ENCODE measurements at places on chromosomes 2 and 18. TPM values are rescaled to one million over a fixed set of nuclear protein-coding genes. Genes with fewer than 3 reads are reported as not detected.

Gene SP9
- not detected for total RNA-seq

- no peak for DNase-seq
These were observed 40.4 kb upstream of the SLC25A52 start for GRCh38 chr18:31801078-31801477.

Gene SLC4A1AP
- total RNA-seq, result 39.1 TPM

DNA sequence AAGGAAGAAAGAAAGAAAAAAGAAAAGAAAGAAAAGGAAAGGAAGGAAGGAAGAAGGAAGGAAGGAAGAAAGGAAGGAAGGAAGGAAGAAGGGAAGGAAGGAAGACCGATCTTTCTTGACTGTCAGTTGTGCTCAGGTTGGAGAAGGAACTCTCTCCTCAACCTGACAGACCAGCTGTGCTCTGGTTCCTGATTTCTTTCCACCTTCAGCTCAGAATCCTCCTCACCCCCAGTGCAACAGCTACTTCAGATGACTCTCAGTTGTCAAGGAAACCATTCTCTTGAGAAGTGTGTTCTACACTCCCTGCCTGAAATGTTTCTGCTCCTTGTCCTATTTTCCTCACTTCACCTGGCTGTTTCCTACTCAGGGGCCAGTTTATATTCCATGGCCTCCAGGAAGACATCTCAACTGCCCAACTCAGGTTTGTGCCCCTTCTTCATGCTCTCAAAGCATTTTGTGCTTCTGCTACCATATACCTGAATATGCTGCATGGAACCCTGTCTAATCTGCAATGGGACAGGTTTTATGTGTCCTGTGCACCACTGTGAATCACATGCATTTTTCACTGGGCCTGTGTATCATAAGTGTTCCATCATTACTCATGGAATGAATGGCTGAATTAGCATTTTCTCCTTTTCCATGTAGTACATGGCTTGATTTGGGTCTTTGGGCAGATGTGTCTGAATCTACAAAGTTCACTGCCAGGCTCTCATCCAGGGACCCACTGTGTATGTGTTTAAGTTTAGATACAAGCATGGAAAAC, 32.8 kb upstream of the DOCK10 start:
- DNase-seq, result no peak

DNA sequence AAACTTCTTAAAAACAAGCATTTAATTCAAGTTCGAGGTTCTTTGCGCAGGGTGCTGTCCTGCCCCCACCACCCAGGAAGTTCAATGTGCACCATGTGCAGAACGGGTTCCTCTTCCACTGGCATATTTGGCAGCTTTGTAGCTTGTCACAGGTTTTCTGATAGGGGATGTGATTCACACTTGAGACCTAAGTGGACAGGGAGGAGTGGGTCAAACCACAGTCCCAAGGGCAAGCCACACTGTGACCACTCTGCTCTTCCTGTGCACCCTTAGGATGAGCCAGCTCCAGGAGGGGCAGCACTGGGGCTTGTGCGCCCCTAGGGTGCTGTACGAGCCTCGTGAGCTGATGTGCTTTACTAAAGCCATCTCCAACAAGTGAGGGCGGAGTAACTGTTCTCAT, 82.5 kb downstream of the TGFA start:
- no peak for DNase-seq

Data from renal cortical epithelial cell (primary cell).